ENCODE measurements at places on chromosomes 1 and 21.

GRCh38 chr21:40950970-40951369, 104.0 kb upstream of the DSCAM start:
- DNase-seq = no peak

- no peak for DNase-seq
These were observed 62.7 kb upstream of the MROH9 start for GRCh38 chr1:170872663-170873062.

DNA sequence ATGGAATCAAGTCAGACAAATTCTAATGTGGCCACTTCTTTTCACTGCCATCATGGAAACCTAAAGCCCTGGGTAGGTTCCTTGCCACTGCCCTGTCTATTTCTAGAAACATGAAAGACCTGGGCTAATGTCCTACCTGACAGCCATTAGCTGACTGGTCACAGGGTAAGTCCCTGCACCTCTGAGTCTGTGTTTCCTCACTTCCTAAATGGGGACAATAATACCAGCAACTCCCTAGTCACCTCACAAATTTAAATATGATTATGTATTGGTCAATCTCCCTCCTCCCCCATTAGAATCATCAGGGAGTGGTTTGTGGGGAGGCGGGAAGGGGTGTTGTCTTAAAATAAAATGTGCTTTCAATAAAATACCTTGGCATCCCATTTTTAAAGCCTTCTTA, 2.2 kb downstream of the CREG1 start:
- no peak for DNase-seq

DNA sequence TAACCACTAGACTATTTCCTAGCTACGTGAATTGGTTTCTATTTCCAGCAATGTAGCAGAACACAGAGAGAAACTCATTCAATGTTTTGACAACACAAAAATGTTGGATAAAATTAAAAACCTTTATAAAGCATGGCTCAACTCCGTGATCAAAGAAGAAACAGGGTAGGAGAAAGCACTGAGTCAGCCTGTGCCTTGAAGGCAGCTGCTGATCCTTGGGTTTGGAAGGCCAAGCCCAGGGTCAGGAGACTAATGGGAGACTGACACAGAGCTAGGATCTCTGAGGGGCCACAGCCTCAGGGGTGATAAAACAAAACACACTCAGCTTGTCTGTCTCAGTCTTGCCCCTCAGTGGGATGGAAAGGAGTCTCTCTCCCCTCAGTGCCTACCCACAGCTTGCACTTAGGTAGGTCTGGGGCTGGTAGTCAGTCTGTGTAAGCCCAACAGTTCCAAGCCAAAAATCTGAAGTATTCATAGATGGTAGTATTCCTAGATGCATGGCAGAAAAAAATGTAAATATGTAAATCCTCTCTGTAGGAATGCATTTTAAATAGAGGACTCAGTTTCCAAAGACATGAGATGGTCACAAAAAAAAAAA, 53.3 kb downstream of the B3GALNT2 start:
- no peak for DNase-seq

GRCh38 chr1:204438628-204439027, 27.0 kb upstream of the PPP1R15B start:
- no peak for DNase-seq

- DNase-seq = no peak
These were observed 19.6 kb downstream of the CCDC24 start for GRCh38 chr1:44010935-44011471.

- DNase-seq = peak; percentile 18
These were observed 3.5 kb upstream of the FCMR start for GRCh38 chr1:206925106-206925736.

GRCh38 chr1:209703834-209704504, 677 bp upstream of the HSD11B1 start:
- DNase-seq = no peak

GRCh38 chr21:45469273-45470086, 64.5 kb downstream of the COL18A1 start:
- peak; percentile 18 for DNase-seq

DNA sequence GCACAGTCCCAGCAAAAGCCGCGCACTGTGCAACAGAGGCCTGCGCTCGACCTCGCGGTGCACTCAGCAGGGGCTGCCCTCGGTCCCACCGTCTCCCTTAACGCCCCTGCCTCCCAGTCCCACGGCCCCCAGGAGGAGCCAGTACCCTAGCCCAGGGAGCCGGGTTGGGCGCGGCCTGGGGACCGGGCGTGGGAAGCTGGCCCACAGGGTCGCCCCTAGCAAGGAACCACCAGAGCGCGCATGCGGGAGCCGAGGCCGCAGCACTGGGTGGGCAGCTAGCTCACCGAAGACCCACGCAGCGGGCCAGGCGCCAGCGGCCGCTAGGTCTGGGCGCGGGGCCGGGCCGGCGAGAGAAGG, 21.6 kb upstream of the ZNF678 start:
- DNase-seq = no peak

- no peak for DNase-seq
These were observed 5.7 kb upstream of the SVBP start for GRCh38 chr1:42822800-42823392.

GRCh38 chr1:207672522-207673130, 27.7 kb downstream of the CR1L start:
- DNase-seq = no peak

- DNase-seq = no peak
These were observed 40.6 kb downstream of the ST6GALNAC3 start for GRCh38 chr1:76115171-76115570.

GRCh38 chr1:164519426-164519825, 39.6 kb upstream of the PBX1 start:
- DNase-seq = no peak

DNA sequence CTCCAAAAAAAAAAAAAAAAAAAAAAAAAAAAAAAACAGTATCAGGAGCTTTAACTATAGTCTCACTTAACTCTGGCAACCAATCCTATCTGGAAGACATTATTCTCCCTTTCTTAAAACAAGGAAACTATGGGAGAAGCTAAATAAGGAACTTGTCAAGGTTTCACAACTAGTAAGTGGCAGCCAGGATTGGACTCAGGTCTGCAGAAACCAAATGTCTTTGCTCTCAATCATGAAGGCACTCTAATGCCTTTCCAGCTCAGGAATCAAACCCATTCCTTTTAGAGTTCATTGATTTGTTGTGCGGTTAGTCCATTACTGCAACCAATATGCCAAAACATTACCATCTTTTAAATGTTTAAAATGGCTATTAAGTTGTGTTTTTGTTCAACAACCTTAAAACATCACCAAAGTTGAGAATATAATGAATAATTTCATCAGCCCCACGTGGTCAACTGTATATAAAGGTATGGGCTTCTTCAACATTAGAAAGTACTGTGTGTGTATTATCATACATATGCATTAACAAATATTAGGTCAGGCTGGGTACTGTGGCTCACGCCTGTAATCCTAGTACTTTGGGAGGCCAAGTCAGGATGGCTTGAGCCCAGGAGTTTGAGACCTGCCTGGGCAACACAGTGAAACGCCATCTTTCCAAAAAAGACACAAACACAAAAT, 1.5 kb downstream of the EPRS1 start:
- no peak for DNase-seq

DNA sequence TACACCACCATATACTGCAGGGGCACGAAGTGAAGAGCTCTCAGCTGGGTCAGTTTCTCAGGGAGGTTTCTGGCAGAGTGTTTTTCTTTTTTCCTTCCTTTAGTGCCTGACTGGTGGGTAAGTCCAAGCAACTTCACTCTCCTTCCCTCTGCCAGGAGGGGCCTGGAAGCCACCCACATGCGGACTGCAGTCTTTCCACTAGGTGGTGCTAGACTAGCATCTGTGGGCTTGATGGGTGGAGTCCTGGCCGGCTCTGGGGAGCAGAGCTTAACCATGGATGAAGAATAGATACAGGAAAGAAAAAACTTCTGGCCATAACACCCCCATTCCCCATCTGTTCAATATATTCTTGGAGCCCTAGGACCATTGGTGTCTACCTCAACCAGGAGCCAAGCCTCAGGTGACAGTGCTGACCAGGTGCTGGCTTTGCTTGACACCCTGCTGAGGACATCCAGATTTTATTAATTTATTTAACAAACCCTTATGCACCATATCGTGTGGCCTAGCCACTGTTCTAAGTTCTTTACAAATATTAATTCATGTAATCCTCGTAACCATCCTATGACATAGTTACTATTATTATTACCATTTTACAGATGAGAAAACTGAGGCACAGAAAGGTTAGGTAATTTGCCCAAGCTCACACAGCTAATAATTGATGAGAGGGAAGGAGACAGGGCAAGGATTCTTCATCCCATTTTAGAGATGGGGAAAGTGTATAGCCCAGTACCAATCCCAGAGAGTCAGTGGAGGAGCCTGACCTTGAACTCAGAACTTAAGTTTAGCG, 126.7 kb upstream of the CSF3R start:
- DNase-seq = no peak

GRCh38 chr1:158089925-158090637, 90.6 kb upstream of the CD1D start:
- no peak for DNase-seq

- no peak for DNase-seq
These were observed 94.7 kb downstream of the PLA2G4A start for GRCh38 chr1:186923486-186923885.

- DNase-seq = no peak
These were observed 63.9 kb downstream of the PIK3R3 start for GRCh38 chr1:46068525-46068924.

Measured in heart right ventricle (tissue), 16 donors.